ENCODE measurements at places on chromosomes 16 and 17.

- no peak for DNase-seq
Measured at GRCh38 chr17:48155889-48156611, 48.5 kb downstream of the SNX11 start.

- no peak for DNase-seq
Measured at GRCh38 chr17:81888105-81888987, 3.0 kb downstream of the ALYREF start.

GRCh38 chr17:28193241-28193640 is 125.8 kb upstream of the TMEM97 start:
- peak; percentile 21 for DNase-seq

DNA sequence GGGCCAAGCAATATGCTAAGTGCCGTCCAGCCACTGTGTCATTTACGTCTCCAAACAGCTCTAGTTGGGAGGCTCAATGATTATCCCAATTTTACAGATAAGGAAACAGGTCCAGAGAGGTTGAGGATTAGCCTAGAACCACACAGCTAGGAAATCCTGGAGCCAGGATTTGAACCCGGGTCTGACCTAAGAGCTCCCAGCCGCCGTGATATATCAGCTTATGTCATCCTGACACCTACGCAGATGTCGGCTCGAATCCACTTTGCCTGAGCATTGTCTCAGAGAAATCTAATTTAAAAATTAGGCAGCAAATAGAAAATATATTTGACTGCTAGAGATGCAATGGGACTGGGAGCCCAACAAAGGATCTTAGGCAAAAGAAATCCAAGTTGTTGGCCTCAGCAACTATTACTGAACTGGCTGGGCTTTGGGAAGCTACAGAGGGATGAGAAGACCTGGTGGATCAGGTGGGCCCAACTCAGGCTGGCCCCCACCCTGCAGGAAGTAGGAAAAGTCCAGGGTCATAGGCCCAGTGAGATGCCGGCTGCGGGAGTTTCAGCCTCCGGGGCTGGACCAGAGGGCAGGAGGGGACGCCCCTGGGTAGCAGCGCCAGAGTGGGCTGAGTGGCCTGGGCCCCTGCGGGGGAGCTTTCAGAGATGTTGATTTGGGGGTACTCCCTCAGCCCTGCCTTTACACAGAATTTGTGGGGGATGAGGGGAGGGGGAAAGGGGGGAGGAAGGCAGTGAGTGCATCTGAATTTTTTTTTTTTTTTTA is 35.1 kb upstream of the IL21R start:
- DNase-seq, result no peak

DNA sequence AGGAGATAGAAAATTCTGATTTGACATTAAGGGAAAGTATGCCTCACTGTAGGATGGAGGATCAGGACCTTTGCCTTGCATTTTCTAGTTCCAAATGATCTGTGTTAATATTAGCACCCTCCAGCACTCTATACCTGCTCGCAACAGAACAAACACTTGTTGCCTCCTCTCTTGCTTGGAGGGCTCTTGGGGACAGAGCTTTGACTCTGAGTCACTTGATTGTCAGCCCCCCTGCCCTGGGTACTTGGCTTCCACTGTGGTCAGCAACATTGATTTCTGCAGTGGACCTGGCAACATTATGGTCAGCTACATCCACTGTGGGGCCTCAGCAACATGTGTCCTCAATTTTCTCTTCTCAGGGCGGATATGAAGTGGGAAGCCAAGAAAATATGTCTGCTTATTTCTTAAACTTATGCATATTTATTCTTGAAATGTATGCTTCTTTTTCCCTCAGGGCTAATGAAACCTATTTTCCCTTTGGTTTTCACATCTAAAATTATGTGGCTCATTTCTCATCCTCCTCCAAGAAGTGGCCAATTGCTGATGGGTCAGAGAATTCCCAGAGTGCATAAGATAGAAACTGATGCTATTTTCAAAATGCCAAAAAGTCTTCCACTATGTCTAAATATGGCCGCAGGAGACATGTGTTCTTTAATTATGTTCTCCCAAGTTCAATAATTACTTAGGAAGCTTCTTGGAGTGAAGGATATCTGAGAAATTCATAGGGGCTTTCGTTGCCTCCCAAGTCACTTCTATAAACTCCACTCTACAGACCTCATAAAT is 94.6 kb upstream of the SMIM36 start:
- DNase-seq, result no peak

- no peak for DNase-seq
Measured at GRCh38 chr17:4477255-4477791, 21.4 kb upstream of the SPNS2 start.

- no peak for DNase-seq
Measured at GRCh38 chr17:44417553-44417952, 28.1 kb upstream of the ITGA2B start.

DNA sequence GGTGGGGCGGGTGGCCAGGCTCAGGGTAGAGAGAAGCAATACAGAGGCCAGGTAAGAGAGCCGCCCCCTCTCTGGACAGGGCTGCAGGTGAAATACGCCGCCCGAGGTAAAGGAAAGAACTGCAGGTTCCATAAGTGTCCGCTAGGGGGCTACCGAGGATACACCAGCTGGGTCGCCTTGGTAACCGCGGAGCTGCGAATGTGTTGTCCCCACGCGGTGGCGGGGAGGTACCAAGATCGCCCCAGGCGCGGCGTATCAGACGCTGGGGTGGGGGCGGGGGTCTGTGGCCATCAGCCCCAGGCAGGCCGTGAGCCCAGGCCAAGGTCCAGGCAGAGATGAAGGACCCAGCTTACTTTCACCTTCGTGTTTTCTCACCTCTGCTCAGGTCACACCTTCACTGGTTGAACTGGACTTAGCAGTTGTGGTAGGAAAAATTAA is 18.4 kb upstream of the ZFP90 start:
- peak; percentile 90 for DNase-seq

DNA sequence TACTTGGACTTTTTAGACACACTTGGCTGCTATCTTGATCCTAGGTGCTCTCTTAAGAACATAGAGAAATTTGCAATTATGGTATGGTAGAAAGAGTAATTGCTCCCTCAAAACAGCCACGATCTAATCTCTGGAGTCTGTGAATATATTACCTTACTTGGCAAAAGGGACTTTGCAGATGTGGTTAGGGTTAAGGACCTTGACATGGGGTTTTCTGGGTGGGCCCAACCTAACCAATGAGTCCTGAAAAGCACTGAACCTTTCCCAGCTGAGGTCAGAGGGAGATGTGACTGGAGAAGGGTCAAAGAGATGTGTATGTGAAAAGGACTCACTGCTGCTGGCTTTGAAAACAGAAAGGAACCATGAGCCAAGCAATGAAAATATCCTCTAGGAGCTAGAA is 26.7 kb upstream of the MED13 start:
- no peak for DNase-seq

GRCh38 chr17:77819497-77819896 is 139.0 kb upstream of the TNRC6C start:
- no peak for DNase-seq

DNA sequence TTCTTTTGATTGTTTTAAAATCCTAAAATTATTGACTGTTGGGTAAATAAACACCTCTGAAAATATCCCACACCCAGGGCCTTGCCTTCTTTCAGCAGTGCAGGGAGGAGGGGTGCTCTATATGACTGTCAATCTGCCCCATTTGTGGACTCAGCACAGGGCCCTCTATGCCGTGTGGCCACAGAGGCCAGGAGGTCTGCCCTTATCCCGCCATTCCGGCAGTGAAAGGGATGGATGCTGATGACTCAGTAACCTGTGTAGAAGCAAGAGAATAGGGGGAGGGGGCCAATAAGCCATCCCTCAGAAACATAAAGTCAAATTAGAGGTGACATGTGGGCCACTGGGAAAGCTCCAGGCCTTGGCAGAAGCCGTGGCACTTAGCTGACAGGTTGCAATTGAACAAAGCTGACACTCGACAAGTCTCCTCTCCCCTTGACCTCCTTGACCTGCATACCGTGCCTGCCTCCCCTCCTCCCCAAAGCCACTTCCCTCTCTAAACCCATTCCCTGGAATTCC is 281.4 kb upstream of the DYNLRB2 start:
- no peak for DNase-seq

Measured in transverse colon (tissue), 4 donors.